ENCODE measurements at places on chromosomes 2 and 18.

GRCh38 chr18:7584646-7585275, 17.6 kb downstream of the PTPRM start:
- DNase-seq = no peak

- DNase-seq = no peak
Measured at GRCh38 chr2:11679486-11680181, 9.6 kb upstream of the NTSR2 start.

DNA sequence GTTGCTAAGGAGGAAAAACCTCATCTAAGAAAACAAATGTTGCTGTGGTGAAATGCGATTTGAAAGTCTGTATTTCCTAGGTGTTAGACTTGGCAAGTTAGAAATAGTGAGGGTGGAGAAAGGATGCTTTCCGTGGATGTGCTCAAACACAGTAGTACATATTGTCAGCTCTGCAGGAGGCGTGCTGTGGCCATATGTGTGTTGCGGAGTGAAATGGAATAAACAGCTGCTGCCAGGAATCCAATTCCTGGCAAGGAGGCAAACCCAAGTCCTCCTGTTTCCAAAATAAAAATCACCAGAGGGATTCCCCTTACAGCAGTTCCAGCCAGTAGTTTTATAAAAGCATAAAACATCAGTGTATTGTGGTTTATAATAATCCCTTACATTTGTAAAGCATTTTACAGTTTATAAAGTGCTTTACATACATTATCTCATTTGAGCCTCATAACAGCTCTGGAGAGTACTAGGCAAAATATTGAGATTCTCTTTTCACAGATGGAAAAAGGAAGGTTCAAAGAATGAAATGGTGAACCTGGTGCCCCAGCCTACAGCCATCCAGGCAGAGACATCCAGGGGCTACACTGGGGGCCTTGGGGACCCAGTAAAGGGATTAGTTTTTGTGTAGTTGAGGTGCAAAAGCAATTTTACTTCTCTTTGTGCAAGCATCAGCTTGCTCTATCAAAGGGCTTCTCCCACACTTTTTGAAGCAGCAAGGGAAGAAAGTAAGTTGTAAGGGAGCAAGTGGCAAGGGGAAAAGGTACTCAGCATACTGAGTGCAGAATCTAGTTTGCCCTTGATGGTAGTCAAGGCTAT, 206.0 kb downstream of the AGPS start:
- no peak for DNase-seq

DNA sequence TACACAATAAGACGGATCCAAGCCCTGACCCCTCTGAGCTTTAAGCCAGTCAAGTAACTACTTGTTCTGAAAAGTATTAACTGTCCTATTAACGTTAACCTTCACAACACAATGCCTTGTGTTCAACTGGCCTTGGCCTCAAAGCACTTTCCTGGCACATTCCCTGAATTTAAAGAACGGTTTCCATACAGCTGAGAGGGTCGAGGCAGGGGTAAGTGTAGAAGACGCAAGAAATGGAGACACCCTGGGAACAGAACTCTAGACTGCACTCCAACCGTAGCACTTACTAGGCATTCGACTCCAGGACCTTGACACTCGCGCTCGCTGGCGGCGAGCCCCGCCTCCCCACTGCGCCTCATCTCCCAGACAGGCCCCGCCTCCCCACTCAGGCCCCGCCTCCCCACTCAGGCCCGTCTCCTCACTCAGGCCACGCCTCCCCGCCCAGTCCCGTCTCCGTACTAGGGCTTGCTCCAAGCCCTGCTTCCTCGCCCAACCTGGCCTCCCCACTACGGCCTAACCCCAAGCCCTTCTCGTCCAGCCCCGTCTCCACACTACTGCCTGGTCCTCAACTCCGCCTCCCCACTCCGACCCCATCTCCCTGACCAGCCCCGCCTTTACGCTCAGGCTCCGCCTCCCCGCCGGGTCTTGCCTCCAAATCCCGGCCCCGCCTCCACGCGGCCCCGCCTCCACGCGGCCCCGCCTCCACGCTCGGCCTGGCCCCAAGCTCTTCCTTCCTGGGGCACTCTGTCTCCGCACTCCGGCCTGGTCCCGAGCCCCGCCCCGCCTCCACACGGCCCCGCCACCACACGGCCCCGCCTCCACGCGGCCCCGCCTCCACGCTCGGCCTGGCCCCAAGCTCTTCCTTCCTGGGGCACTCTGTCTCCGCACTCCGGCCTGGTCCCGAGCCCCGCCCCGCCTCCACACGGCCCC, 887 bp upstream of the TMEM87B start:
- peak; percentile 95 for DNase-seq

GRCh38 chr2:173763641-173764040, 201.5 kb downstream of the SP3 start:
- DNase-seq = no peak

DNA sequence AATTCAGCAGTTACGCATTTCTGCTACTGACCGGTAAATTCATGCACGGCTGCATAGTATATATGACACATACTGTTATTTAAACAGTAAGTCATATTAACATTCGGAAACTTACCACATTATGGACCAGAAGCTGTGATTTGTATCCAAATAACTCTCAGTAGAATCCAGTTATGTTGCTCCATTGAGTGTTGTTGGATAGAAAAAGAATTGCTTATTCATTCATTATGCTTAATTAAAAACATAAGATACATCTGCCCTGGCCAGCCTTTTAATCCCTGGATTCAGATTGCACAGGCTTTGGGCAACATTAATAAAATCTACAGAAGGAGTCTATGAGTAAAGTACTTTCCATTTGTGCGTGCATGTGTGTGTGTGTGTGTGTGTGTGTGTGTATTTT, 111.3 kb downstream of the CPS1 start:
- no peak for DNase-seq

GRCh38 chr18:3603421-3604234, 153.7 kb downstream of the TGIF1 start:
- no peak for DNase-seq

- no peak for DNase-seq
Measured at GRCh38 chr2:112539306-112539705, 3.0 kb upstream of the POLR1B start.

- DNase-seq = peak; percentile 35
Measured at GRCh38 chr2:219178377-219179175, 501 bp downstream of the RETREG2 start.

DNA sequence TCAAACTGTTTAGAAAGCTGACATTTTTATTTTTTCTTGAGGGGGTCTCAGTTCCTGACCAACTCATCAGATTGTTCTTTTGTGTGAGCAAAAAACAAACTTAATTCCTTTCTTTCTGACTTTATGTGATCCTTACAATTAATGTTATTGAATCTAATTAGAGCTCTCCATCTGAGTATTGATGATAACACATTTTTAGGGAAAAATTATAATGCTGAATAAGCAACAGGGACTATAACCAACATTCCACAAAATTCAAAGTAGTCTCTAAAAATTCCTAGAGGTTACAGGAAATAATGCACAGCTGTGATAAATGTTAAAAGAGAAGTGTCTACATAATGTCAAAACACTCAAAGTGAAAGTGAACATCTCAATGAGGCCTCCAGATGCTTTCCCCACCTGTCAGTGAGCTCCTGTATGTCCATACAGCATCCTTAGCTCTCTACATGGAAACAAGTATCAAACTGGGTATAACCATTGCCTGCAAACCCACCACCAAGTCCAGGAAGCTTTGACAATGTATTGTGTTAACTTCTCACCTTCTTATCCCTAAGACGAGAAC, 786.0 kb upstream of the SLC39A10 start:
- DNase-seq = no peak

DNA sequence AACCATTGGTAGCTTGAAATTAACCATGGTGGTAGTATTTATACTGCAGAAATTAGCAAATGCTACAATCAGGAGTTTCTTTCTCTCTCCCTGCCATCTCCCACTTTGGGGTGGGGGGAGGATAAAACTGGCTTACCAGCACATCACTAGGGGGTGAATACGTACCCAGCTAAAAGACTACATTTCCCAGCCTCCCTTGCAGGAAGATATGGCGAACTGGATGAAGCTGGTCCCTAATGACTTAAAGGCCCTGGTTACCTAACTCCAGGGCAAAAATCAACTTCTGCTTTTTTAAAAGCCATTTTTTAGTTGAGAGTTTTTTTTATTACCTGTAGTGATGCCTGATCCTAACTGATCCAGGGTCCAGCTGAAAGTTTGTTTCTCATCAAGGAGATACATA, 70.3 kb upstream of the RAB12 start:
- DNase-seq = no peak

DNA sequence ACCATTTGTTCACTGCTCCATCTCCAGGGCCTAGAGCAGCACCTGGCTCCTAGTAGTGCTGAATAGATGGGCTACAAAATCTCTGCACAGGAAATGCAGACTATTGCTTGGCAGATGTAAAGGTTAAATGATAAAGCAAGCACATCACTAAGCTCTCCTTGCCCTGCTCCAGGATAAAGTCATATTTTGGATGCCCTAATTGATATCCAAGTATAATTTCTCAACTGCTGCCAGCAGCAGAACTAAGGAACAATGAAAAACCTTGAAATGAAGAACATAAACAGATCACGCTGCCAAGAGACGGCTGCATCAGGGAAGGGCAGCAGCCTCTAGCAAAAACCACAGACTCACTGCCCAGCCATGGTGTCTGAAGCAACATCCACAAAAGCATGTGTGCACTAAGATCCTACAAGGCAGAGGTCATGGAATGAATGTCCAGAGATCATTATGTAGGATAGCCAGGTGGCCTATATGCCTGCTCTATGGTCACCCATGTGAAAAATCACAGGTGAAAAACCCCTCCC, 134.7 kb downstream of the TMEM163 start:
- DNase-seq = no peak

GRCh38 chr2:167048829-167049228, 160.5 kb downstream of the XIRP2 start:
- DNase-seq = no peak

- no peak for DNase-seq
Measured at GRCh38 chr2:189057316-189057715, 83.1 kb downstream of the COL3A1 start.

DNA sequence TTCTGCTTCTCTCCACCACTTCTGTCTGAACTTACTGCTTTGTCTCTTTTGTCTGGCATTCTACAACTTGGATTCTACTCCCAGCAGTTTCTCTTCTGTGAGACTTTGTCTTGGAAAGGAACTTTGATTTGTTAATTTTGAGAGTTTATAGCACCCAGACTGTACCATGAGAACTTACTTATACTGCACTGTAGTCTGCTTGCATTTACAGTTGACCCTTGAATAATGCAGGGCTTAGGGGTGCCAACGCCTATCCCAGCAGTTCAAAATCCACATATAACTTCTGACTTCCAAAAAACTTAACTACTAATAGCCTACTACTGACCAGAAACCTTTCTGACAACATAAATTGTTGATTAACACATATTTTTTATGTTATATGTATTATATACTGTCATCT, 55.5 kb downstream of the DYNC1I2 start:
- DNase-seq = no peak

- DNase-seq = no peak
Measured at GRCh38 chr2:219521066-219521880, 7.0 kb downstream of the ASIC4 start.

GRCh38 chr2:10305254-10305635, 2.5 kb downstream of the HPCAL1 start:
- no peak for DNase-seq

DNA sequence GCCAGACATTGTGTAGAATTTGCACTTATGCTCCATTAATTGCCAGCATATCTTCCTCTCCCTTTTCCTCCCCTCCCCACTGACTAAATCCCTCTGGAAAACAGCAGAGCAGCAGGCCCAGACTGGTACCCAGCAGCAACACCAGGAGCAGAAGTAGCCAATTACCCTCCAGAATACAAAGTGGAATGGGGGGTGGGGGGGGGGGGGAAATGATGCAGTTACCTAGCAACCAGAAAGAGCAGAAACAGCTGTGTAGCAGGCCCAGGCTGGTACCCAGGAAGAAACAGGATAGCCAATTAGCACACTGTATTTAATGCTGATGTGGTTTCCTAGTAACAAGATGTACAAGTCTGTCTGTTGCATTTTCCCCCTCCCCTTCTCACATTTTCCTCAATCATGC, 52.3 kb downstream of the KLF7 start:
- no peak for DNase-seq

DNA sequence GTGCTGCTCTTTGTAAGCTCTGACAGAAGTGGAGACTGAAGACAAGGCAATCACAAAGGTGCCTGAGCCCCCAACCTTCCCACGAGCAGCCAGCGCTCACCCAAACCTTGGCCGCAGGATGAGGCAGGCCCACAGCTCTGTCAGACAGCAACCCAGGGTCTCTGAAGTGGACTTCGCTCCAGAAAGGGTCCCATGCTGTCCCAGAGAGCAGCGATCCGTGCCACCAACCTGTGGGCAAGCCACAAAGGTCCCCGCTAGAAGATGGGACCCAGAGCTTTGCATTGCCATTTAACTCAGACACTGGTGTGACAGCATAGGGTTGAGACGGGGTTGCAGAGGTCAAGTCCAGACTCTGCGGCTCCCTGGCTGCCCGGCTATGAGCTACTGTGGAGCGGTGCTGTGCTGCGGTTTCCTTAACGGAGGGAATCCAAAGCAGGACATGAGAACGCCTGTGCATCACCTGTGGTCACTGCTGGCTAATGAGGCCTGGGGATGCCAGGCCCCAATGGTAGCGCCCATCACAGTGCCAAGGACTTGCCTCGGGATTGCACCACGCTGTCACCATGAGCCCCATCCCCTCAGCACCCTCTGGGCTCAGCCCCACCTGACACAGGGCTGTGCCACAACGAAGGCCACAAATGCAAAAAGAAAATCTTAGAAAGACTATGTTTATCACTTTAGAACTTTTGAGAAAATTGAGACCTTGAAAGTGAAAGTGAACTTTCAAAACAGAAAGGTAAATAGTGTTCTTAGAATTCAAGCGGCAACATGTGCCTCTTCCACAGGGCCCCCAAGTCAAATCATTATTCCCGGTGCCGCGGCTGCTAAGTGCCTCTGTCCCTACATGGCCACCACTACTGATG, 103.4 kb downstream of the HDAC4 start:
- DNase-seq = no peak

GRCh38 chr2:161042990-161043625, 117.1 kb upstream of the TANK start:
- DNase-seq = no peak

DNA sequence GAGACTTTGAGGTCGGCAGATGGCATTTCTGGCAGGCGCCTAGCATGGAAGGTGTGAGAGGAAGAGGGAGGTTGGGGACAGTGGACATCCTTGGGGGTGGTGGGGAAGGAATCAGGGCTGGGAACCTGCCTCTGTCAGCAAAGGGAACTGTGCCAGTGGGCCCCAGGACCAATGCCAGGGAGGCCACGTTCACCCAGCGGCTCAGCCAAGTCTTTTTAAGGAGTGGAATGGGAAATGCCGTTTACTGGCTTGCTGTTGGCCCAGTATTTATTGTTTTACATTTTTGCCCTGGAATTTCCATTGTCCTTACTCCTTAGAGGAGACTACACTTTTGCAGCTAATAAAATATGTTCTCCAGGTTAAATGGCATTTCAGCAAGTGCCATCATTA, 135.2 kb downstream of the MCFD2 start:
- DNase-seq = no peak

- DNase-seq = no peak
Measured at GRCh38 chr2:162221064-162221463, 22.2 kb downstream of the FAP start.

DNA sequence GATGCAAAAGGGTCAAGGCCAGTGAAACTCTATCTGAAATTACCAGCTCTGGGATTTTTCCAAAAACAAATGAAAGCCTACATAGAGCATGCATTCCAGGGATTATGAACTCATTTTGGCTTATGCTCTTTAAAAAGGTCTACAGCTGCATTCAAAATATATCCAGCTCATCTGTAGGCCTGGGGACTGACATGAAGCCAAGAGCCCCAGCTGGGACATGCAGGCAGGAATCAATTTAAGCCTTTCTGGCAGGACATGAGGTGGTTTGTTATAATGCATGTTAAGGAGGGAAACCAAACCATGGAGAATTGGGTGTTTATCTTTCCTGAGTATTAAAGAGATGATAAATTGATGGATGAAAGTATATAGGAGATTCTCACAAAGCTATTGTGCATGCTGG, 164.5 kb downstream of the RBM43 start:
- no peak for DNase-seq

All from T-helper 22 cell (primary cell).